Stimulated activated CD4-positive, alpha-beta T cell treated with anti-CD3 and anti-CD28 coated beads, Interleukin-1b, Interleukin-23, amount 100 ng/mL, for 1 hour (primary cell): ENCODE measurements at places on chromosomes 2 and 18.

- DNase-seq = no peak
Observed at GRCh38 chr2:172677363-172677762, 58.3 kb upstream of the RAPGEF4 start.

DNA sequence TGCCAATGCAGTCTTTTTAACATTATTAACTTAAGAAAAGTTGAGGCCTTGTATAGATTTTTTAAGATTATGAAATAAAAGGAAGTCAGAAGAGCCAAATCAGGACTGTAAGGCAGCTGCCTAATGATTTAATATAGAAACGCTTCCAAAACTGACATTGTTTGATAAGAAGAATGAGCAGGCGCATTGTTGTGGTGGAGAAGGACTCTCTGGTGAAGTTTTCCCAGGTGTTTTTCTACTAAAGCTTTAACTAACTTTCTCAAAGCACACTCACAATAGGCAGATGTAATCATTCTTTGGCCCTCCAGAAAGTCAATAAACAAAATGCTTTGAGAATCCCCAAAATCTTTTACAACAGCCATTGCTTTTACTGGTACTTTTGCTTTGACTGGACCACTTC is 288.6 kb upstream of the FIGN start:
- DNase-seq = no peak

- no peak for DNase-seq
Observed at GRCh38 chr2:127564429-127565260, 29.2 kb downstream of the MYO7B start.

DNA sequence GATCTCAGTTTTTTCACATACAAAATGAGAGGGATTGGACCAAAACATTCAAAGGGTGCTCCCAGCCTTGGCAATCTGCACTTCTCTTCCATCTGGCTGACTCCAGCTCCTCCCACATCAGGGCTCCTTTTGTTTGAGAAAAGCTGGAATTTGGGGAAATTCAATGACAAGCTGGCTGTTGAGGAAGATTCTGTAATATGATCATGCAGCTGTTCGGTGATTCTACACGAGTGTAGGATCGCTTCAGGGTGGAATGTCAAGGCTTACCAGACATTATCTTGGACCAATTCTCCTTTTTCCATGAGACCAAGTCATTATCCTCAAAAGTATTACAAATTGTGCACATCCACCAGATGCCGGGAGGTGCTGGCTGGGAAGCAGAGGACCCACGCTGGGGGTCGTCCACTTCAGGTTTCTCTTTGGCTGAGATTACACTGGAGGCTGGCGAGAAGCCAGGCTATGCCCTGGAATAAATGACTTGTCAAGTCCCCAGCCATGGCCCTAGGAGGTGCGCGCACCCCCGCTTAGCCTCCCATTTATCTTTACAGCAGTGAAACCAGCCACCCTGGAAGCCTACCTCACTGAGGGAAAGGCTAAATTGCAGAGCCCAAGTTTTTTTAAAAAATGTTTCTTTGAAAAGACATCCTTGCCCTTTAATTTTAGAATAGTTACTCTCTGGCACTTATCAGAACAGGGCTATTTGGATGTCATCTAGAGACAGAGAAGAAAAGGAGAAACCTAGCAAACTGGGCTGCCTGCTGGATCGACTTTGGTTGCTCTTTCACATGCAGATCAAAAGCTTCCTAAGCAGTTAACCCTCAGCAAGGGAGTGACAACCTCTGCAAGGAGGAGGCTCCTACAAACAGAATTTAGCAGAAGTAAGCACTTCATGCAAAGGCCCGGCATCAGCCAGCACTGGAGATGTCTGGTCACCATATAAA is 42.5 kb upstream of the LCLAT1 start:
- no peak for DNase-seq
